ENCODE measurements at places on chromosomes 1 and 21.

DNA sequence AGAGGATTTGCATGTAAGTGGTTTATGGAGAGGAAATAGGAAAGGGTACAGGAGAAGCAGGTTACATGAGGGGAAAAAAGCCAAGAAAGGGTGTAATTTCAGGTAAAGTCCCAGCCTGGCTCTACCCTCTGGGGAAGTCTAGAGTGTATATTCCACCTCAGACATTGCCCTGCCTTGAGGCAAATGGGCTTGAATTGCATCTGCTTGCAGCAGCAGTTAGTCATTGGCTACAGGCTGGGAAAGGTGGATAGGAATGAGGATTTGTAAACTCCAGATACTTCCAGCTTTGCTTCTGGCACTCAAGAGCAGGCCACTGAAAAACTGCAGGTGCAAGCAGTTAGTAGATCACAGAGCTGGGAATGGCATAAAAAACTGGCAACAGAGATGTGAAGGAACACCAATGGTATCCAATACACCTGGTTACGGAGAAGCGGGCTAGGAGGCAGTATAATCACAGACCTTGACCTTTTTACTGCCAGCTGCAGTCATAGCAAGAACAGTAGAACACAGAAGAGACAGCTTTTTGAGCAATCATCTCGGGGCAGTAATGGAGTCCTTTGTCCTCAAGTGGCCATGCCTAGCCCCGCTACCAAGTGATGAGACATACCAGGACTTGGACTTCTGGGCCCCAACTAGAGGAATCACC is 226.9 kb upstream of the NRIP1 start:
- no peak for DNase-seq

DNA sequence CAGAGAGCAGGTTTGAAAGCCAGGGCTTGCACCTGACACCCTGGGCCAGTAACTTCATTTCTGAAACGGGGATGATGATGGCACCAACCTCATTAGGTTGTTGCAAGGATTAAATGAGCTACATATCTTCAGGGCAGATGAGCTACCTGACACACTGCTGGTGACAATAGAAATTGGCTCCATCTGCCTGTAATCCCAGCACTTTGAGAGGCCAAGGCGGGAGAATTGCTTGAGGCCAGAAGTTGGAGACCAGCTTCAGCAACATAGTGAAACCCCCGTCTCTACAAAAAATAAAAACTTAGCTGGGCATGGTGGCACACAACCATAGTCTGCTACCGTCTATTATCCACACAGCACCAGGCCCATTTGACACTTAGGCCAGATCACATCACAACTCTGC is 6.3 kb upstream of the TTC39A start:
- DNase-seq: peak; percentile 21

GRCh38 chr1:101605878-101606277 is 369.1 kb downstream of the S1PR1 start:
- DNase-seq: no peak

- DNase-seq: no peak
These were observed 69.1 kb downstream of the WARS2 start for GRCh38 chr1:119071321-119071720.

GRCh38 chr21:44419679-44420078 is 35.6 kb upstream of the LRRC3 start:
- no peak for DNase-seq

GRCh38 chr21:39377444-39378050 is 28.7 kb upstream of the HMGN1 start:
- DNase-seq: no peak

DNA sequence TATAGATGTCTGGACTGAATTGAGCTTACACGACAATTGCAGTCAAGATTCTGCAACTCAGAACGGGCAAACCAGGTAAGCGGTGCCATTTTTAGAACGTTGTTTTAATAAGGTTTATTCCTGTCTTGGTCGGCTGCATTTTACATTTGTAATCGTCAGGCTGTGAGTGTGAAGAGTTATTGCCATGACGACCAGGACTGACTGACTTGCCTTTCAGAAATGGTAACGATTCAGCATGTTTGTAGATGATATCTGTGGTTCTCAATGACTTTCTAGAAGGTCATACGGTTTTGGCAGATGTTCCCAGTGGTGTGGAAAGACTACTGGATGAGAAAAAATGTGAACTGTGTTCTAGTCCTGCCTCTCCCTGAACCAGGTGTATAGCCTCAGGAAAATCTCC is 271.3 kb upstream of the B3GALT2 start:
- DNase-seq: no peak

GRCh38 chr21:29888437-29888836 is 51.4 kb downstream of the GRIK1 start:
- DNase-seq: no peak

DNA sequence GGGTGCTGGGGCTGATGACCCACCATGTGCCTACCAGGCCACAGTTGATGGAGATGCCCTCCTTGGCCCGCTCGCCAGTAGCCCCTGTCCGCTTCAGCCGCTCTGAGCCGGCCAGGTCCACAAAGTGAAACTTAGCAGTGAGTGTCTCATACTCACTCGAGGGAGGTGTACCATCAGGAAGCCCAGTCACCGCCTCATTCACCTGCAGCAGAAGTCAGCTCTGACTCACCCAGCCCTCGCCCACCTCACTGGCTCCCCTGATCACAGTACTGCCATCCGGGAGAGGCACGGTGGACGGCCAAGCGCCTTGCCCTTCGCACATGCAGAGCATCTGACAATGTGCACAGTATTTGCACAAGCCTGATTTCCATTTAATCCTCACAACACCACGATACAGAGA is 18.8 kb downstream of the KIF21B start:
- DNase-seq: no peak

DNA sequence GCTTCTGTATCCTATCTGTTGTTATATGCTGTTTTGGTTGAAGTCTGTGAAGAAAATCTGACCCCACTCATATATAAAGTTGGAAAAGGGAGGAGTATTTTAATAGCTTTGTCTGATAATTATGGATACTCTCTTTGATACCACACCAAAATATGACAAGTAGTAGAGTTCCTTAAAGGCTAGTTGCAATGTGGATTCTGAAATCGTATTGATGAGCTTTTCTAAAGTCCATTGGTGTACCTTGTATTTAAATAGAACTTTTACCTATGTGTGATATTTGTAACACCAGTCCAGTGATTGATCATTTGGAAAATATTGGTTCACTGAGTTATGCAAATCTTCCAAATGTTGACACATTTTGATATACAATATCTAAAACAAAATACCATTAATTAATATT is 7.7 kb downstream of the GAS5 start:
- DNase-seq: no peak

GRCh38 chr1:72241397-72241796 is 40.9 kb downstream of the NEGR1 start:
- no peak for DNase-seq

- DNase-seq: no peak
These were observed 1.5 kb upstream of the RUNX1 start for GRCh38 chr21:35050348-35051286.

DNA sequence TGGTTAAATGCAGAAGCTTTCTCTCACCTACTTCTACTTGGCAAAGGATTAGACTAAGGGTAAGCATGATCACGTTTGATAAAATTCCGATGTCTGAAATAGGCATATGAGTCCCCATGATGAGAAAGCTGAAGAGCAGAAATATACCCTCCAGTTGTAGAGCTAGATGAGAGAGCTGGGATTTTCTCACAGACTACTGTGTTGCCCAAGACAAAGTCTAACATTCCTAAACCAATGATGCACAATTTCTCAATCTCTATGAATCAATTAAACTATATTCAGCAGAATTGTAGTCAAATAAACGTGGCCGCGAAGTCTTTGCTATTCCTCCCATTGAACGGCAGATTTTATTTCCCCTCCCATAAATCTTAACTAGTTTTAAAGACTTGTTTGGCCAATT is 699.2 kb downstream of the KCNT2 start:
- DNase-seq: no peak

- no peak for DNase-seq
These were observed 112.5 kb downstream of the ADSS2 start for GRCh38 chr1:244339073-244339692.

GRCh38 chr1:47332779-47333577 is 612 bp upstream of the CMPK1 start:
- DNase-seq: no peak

DNA sequence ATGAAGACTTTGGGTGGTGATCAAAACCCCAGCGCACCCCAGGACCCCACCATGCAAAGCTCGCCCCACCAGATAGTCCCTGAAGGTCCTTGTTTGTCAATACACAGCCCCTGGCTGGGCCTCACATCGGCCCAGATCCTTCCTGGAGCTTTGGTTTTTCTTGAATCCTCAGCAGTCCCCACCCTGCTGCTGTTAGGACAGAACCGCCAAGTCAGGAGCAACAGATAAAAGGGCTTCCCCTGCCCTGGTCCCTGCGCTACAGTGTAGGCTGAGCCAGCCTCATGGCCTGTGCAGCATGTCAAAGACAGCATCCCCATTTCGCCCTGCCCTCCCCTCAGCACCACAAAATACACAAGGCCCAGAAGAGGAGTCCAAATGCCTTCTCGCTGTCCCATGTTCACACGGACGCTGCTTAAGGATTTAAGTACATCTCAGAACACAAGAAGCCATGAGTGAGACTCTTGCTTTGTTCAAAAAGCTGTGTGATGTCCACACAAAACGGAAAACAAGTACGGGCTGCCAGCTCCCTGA is 65.7 kb downstream of the PSMG1 start:
- DNase-seq: peak; percentile 35

- no peak for DNase-seq
These were observed 20.1 kb upstream of the CLCA1 start for GRCh38 chr1:86448670-86449069.

DNA sequence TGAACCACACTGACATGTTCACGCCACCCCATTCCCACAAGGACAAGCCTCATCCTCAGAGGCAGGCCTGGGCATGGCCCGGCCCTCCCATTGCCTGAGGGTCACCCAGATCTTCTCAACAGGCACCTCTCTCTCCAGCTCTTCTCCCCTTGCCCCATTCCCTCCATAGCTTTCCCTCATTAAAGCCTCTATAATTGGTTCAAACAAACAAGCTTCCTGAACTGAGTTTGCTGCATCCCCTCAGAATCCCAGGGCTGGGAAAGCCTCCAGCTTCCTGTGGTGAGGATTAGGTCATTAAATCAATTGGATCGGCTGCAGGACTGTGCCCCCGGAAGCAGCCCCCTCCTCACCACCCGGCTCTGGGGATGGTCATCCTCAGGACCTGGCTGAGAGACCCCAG is 18.9 kb downstream of the CTNNBIP1 start:
- no peak for DNase-seq

- no peak for DNase-seq
These were observed 140.3 kb downstream of the ZC3H11B start for GRCh38 chr1:219472596-219472995.

- DNase-seq: no peak
These were observed 133.6 kb upstream of the RAB4A start for GRCh38 chr1:229137271-229137670.

DNA sequence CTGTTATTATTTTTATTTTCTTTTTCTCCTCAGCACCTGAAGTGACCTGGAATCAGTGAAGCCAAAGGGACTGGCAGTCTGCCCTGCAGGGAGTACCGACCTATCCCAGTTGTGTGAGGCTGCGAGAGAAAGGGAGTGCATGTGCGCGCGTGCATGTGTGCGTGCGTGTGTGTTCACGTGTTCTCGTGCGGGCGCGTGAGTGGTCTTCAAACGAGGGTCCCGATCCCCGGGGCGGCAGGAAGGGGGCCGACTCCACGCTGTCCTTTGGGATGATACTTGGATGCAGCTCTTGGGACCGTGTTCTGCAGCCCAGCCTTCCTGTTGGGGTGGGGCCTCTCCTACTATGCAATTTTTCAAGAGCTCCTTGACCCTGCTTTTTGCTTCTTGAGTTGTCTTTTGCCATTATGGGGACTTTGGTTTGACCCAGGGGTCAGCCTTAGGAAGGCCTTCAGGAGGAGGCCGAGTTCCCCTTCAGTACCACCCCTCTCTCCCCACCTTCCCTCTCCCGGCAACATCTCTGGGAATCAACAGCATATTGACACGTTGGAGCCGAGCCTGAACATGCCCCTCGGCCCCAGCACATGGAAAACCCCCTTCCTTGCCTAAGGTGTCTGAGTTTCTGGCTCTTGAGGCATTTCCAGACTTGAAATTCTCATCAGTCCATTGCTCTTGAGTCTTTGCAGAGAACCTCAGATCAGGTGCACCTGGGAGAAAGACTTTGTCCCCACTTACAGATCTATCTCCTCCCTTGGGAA is 123.3 kb downstream of the PRDM2 start:
- no peak for DNase-seq

GRCh38 chr1:152020849-152021248 is 16.0 kb downstream of the S100A11 start:
- no peak for DNase-seq

GRCh38 chr1:239386453-239387303 is at the start of gene CHRM3:
TSS of gene CHRM3 (plus strand) at chr1:239386568. CDS start at chr1:239907452, 520,884 bp downstream.
- peak; percentile 61 for DNase-seq

DNA sequence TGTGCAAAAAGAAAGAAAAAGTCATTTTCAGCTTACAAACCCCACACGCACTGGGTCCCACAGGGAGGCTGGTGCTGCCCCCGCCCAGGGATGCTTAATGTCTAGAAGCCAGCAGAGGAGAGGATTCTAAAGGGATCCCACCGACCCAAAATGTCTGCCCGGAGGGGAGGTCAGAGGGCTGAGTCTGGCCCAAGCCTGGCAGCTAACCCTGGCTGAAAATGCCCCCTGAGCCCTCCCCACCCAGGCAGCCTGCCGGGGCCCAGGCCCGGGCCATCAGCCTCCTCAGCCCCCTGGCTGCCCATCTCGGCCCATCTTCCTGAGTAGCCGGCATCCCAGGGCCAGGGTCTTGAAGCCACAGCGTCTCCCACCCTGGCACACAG is 33.5 kb downstream of the ACOT7 start:
- no peak for DNase-seq

- no peak for DNase-seq
These were observed 23.7 kb upstream of the HFM1 start for GRCh38 chr1:91428182-91428798.

DNA sequence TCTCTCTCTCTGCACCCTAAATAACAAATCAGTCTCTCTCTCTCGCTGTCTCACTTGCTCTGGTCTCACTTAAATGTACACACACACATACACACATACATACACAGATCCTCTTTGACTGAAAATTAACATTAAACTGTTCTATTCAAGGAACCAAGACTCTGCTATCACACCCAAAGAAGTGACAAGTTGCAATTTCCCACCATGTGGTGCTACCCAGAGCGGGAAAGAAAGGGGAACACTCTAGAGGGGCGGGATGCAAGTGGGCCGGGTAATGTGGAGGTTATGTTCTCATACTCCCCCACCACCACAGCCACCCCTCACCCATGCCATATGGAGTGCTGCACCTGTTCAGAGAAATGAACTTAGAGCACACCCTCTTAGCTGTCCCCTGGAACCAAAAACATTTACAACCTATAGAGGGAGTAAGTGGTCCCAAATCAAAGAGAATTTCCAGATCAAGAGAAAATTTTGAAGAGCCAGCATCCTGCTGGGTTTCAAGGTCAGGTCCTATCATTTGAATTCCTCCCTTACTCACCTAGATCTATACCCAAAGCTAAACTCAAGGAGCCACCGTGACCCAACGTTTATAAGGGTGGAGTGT is 319.4 kb downstream of the BRINP2 start:
- no peak for DNase-seq

DNA sequence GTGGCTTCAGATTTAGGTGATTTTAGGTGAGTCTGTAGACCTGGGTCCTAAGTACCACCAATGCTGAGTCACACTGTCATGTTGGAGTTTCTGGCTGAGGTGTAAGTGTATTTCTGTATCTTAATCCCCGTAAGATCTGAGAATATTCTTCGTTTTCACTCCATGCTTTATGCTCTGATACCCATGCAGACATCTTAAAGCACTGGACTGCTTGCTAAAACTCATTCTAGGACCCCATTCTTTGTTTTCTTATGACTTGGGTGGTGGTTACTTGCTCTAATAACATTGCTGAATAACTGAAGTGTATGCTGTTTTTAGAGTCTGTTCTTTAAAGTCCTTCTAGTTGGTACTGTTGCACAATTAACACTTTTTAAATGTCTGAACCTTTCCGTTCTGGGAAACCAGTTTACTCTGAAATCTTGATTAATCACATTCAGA is 36.6 kb downstream of the CDC42 start:
- no peak for DNase-seq
